ENCODE measurements at places on chromosomes 2 and 18.

DNA sequence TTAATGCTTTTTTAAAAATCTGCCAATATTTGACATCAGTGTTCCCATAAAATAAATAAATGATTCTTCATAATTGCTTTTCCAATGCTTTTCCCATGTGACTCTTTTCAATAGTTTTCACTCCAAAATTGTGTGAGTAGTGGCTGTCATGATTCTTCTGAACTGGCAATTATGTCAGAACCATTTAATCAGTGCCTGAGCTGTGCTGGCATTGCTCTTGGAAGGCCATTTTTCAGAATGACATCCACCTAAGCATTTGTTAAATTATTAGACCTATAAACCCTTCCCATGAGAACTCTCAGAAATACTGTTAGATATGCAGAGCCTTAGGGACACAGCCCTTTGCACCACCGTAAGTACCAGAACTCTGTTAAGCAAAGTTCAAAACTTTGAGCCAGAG, 334.9 kb upstream of the RAB12 start:
- DNase-seq = no peak

- no peak for DNase-seq
Measured at GRCh38 chr2:101152272-101153076, 1.3 kb upstream of the TBC1D8 start.

GRCh38 chr2:189580658-189581353, at the start of gene SLC40A1:
SLC40A1 (minus strand) TSS chr2:189580786; CDS start chr2:189580460, 326 bp downstream.
- DNase-seq = peak; percentile 73

DNA sequence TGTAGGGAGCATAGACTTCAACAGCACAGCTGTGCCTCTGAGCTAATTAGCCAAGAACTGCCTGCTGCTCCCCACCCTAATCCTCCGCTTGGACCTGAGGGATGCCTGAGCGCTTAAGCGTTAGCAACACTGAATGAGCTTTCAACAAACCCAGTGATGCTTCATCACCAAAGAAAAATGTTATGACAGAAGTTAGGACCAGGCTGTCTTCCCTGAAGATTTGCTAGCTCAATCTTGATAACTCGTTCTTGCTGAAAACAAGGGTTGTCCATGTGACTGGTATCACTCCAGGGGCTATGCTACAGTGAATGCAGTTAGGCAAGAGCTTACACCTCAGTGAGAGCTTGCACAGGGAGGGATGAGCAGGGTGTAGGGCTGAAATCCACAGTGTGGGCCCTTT, 190.7 kb upstream of the SIX2 start:
- no peak for DNase-seq

DNA sequence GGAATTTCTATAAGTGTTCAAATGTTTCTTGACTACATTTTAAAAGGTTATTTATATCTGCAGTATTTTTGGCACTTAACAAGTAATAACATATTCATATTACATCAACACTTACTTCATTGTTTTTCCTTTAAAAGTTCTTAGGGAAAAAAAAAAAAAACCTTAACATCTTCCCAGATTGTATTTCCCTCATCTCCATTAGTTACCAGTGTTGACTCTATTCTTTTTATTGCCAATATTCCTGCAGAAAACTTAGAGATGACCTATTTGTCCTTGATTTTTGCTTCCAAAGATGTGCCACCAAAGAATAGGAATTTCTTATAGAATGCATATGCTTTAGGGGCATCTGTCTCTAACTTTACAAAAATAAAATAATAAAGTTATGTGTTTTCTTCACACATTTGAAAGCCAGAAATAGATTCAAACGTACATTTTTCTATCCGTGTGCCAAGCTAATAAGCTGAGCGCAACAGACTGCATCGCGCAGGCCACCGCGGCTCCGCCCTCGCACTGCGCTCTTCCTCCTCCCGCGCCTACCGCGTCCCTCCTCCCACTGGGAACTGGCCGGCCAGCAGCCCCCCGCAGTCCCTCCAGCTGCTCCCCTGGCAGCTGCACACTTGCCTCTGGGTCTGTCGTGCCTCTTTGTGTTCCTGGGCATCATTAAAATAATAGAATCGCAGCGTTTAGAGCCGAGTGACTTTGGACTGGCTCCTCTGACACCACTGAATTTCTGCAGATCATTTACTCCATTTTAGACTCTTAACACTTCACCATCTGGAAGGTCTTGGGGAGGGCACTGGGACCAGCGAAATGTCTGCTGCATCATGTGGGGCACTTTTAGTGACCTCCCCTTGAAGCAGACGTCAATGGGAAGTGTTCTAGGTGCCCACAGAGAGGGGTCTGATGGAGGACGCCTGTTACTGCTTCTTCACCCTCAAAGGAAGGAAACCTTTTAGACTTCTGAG, 21.2 kb upstream of the NAB1 start:
- no peak for DNase-seq

GRCh38 chr18:319720-320119, 51.9 kb upstream of the THOC1 start:
- no peak for DNase-seq

DNA sequence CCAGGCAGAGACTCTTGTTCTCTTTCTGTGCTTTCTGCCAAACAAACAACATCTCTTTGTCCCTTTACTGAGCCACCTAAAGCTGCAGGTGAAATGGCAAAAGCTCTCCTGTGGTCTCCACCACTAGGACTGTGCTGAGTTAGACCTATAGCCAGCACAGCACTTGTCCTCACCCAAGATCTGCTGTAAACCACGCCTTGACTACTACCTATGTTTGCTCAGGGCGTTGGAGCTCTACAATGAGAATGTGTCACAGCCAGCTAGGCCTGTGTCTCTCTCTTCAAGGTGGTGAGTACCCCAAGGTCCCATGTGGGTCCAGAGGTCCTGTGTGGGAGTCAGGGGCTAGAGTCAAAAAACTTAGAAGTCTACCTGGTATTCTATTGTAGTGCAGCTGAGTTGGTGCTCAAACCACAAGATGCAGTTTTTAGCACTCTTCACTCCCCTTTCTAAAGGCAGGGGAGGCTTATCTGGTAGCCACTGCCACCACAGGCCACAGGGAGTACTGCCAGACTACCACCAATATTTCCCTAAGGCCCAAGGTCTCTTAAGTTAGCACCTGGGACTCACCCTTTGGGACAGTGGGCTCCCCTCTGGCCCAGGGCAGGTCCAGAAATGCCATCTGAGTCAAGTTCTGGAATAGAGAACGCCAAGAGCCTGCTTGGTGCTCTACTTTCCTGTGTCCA, 96.8 kb upstream of the RPRM start:
- DNase-seq = no peak

DNA sequence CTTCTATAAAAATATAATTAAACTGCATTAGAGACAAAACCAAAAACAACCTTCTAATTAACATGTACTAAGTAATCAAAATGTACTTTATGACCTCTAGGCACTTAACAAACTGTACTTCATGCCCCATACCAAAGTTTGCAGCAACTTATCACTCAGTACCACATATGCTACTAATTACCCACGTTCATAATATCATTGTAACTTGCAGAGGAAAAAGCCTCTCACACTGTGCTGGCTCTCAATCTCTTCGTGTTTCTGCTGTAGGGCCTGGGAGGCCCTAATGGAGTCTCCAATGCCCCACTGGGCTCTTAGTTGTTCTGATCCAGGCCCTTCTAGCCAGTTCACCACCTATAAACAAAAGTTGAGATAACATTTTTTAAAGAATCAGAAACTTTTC, 82.1 kb upstream of the CCDC141 start:
- no peak for DNase-seq

DNA sequence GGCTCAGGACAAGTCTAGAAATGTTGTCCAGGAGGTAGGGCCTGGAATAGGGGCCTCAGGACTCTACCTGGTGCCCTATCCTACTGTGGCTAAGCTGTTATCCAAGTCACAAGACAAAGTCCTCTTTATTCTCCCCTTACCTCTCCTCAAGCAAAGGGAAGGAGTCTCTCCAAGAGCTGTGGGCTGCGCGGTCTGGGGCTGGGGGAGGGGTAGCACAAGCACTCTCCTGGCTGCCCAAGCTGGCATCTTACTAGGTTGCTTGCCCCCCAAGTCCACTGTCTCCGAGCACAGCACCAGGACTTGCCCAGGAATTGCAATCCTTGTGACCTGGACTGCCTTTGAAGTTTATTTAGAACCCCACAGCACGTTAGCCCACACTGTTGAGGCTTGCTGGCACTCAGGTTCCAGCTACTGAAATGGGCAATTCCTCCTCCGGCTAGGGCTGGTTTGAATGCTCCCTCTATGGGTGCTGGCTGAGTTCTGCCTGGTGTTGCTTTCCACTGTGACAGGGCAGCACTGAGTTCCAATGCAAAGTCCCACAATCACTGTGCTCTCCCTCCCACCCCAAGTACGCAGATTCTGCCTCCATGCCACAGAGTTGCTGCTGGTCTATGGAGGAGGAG, 18.5 kb downstream of the DHRS9 start:
- no peak for DNase-seq

DNA sequence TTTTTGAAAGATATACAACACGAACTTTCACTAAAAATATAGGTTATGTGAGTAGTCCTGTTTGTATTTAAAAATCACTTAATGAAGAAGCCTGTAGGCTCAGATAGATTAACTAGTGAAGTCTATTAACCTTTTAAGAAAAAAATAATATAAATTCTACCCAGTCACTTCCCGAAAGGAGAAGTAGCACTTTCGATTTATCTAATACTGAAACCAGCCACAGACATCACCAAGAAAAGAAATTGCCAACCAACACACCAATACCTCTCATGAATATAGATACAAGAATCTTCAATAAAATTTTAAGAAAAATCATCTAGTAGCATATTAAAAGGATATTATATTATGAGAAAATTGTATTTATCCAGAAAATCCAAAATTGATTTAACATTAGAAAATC, 160.5 kb downstream of the GALNT13 start:
- DNase-seq = no peak

GRCh38 chr18:21897811-21898210, 157.2 kb downstream of the MIB1 start:
- DNase-seq = no peak

GRCh38 chr2:200279857-200280256, 26.6 kb upstream of the SPATS2L start:
- DNase-seq = no peak

GRCh38 chr2:208101716-208102631, 22.4 kb downstream of the CRYGD start:
- no peak for DNase-seq

- DNase-seq = no peak
Measured at GRCh38 chr2:173241643-173242042, 113.0 kb upstream of the CDCA7 start.

GRCh38 chr2:239829326-239829725, 195.8 kb downstream of the NDUFA10 start:
- DNase-seq = no peak

GRCh38 chr2:106160786-106161261, 33.3 kb downstream of the UXS1 start:
- peak; percentile 43 for DNase-seq

DNA sequence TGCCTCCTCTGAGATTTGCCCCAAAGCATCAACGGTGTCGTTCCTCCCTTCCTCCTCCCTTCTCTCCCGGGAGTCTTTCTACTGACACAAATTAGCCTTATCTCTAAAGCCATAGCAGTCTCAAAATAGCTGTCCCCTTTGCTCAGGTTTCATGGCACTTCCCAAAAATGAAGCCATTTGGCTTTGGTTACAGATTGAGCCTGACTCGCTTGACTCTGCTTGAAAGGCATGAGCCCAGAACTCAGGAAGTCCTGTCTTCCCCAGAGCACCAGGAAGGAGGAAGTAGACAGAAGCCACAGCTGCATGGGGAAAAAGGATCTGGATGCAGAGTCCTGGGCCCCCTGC, 234.4 kb upstream of the RGPD4 start:
- no peak for DNase-seq

DNA sequence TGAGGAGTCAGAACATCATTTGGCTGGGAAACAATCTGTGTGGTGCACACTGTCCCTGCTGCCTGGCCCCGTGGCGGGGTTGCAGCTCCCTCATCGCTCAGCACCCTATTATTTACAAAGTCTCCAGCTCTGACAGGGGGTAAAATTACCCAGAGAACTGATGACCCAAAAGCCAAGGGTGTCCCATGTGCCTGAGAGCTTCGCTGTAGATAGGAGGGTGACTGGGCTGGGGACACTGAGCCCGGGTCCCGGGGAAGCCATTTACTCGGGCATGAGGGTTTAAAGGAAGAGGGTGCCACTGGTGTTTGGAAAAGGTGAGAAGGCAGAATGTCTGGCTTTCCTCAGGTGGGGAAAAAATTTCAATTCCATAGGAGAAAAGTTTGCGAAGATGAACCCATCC, 48.2 kb upstream of the EML6 start:
- DNase-seq = no peak

DNA sequence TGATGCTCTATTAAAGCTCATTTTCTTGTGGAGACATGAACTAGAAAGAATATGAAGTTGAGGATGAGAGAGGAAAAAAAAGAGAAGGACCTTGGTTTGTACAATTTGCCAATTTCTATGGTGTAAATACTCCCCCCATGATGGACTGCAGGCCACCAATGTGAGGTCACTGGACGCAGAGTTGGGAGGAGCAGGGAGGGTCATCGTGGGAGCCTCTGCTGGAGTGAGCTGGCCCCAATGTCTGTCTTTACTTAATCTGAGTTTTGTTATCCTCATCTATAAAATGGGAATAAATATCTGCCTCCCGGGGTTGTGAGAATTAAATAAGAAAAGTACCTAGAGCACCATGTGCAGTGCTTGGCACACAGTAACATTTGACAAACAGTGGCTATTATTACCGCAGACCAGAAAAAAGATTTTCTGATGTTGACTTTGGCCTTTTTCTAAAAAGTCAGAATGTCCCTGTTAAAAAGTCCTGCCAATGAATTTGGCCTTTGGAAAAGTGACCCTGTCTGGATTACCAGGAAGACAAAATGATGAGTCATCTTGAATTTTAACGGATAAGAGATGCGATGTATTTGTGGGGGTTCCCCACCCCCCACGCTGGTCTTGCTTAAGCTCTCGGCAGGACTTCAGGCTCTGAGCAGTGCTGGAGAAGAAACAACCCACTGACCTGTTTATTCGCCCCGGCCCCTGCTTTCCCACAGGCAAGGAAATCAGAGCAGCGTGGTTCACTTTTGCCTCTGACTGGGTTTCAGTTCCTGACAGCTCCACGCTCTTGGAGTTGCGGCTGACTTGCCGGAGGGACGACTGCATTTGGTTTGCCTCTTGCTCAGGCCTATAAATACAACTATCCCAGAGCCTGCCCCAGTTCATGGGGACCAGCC, 50.3 kb upstream of the FOSL2 start:
- DNase-seq = no peak

GRCh38 chr18:29979881-29980280, 1062.7 kb downstream of the DSC3 start:
- no peak for DNase-seq

DNA sequence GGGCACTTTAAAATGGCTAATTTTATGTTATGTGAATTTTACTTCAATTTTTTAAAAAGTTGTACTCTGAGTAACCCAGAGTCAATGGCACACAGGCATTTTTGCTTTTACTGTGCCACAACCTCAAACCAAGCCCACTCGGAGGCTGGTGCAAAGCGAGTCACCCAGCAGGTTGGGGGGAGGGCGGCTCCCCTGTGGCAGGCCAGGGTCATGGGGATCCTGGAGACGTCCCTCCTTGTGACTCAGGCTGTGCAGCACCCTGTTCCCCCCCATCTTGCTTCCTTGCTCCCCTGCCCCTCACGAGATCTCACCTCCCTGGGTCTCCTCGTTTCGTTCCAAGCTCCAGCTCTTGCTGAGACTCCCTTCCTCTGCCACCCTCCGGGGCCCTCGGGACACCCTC, 58.6 kb downstream of the POMC start:
- no peak for DNase-seq
